ENCODE measurements at places on chromosomes 7 and 10.
A peak's percentile ranks its signal among the peaks of the same experiment; 100 is the strongest.

DNA sequence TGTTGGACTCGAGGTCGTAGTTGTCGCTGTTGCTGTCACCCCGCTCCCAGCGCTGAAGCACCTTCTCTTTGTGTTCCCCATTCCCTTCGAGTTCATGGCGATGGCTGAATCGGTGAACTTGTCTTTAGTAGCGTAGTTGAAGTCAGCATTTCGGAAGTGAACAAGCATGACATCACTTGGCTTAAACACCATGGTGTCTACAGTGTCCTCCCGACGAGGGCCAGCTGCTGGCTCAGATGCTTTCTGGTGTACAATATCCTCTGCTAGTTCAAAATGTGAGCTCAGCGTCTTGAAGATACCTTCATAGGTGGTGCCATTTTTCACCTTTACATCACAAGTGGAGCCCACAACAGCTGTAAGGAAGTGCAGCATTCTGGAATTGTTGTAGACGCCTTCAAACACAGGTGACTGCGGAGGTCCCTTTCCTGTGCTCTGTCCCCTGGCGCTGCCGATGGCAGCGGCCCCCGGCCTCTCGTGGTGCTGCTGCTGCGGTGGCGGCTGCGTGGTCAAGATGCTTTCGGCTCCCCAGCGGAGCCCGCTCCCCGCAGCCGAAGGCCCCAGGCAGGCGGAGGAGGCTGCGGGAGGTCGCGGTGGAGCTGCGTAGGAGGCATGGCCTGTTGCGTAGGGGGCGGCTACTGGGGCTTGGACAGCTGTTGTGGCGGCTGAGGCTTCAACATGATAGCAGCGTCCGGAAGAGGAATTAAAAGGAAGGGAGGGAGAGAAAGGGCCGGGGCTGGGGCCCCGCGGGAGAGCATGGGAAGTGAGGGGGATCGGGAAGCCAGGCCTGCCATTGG lies 59.3 kb downstream of the ANKMY2 start:
- DNase-seq = no peak

- peak; percentile 56 for DNase-seq
These were observed 438.1 kb upstream of the NRP1 start for GRCh38 chr10:33772370-33773252.

- DNase-seq = no peak
These were observed 2.0 kb downstream of the UTF1 start for GRCh38 chr10:133231946-133232574.

GRCh38 chr7:7668706-7669105 lies 28.2 kb downstream of the UMAD1 start:
- no peak for DNase-seq

DNA sequence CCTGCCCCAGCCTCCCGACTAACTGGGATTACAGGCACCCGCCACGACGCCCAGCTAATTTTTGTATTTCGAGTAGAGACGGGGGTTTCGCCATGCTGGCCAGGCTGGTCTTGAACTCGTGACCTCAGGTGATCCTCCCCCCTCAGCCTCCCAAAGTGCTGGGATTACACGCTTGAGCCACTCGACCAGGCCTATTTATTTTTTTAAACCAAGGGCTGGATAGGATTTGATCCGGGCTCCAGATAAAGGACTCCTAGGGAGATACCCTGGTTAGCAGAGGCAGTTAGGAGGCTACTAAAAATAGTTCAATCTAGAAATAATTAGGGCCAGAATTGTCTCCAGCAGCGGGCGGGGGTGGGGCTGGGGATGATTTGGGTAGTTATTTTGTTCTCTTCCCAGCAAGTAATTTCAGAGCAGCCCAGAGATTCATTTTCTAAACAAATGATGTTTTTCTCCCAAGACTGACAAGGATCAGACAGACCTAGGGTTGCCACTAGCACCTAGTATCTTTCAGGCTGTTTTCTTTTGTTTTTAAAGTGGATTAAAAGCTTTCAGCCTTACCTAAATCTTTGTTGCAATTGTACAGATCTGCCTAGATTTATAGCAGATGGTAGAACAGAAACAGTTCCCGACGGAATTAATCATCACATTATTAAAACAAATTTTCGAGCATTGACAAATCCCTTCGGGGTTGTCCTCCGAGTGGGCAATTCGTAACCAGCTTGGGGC lies 859 bp upstream of the SMC3 start:
- no peak for DNase-seq

- DNase-seq = no peak
These were observed 122.0 kb downstream of the ELAPOR2 start for GRCh38 chr7:86937363-86937878.

DNA sequence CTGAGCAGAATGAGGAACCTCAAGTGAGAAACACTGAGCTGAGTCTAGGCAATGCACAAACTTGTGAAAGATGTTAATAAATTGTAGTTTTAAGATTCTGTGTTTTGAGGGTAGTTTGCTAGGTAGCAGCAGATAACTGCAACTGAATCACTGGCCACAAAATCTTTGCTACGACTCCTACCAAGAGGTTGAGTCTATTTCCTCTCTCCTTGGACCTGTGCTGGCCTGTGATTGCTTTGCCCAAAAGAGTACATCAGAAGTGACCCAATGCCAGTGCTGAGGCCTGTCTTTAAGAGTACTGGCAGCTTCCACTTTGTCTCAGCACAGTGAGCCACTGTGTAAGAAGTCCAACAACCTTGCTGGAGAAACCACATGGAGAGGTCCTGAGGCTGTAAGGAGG lies 11.9 kb upstream of the TSPAN13 start:
- no peak for DNase-seq

DNA sequence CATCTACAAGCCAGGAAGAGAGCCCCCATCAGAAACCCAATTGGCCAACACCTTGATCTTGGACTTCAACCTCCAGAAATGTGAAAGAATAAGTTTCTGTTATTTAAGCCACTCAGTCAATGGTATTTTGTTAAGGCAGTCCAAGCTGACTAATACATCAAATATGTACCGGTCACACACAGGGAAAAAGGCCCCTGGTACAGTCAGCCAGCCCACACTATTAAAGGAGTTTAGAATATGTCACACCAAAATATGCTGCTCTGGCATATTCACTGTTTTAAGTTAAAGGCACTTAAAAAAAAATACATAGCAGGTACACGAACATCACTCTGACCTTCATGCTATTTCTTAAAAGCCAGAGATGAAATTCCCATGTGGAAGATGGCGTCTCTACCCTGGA lies 15.2 kb upstream of the CDCA7L start:
- no peak for DNase-seq

DNA sequence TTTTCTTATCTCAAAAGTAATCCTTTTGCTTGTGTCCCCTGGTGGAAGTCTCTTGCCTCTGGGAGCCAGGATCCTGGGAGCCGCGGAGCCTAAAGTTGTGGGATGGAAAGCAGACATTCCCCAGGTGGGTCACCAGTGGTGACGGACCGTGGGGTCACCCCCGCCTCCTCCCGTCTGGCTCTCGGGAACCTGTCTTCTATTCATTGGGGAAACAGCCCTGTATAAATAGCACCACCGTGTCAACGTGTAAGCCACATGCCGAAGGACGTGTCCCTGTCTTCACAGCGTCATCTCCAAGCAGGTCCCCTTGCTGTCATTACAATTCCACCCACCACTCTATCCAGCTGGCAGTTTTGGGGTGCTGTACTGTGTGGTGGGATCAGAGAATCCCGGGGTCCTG lies 87.5 kb downstream of the ELFN1 start:
- DNase-seq = no peak

GRCh38 chr10:130242513-130242912 lies 106.3 kb downstream of the GLRX3 start:
- DNase-seq = no peak

DNA sequence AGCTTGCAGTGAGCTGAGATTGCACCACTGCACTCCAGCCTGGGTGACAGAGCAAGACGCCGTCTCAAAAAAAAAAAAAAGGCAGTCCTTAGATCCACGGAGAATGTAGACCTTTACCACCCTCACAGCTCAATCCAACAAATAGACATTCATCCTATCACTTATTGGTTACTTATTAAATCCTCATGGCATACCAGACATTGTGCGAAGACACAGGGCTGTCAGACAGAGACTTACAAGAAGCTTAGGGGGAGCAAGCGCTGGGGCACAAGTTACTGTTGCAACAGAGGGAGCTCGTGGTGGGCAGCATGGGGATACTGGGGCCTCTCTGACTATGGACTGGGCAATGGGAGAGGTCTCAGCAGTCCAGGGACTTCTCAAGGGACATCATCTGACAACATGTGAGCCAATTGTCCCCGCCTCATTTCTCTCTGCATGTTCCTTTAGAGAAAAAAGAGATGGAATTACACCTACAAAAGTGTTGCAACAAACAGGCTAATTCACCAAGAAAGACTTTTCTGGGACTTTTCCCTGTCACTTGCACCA lies 82.8 kb upstream of the TNS3 start:
- no peak for DNase-seq

DNA sequence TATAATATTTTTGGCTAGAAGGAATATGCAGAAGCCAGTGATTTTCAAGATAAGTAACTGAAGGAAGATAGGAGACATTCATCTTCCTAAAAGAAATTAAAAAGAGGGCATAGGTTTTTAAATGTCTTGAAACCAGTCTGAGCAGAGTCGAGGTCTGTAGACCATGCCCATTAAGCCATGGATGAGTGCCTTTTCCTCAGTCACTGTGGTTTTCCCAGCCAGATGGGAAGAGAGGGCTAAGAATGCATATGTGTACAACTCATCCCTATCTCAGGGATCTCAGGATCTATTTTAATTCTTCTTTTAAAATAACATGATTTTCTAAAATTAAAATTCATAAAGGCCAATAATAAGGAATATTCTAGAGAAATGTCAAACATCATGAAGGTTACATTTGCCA lies 112.8 kb downstream of the PPP1R3A start:
- no peak for DNase-seq

DNA sequence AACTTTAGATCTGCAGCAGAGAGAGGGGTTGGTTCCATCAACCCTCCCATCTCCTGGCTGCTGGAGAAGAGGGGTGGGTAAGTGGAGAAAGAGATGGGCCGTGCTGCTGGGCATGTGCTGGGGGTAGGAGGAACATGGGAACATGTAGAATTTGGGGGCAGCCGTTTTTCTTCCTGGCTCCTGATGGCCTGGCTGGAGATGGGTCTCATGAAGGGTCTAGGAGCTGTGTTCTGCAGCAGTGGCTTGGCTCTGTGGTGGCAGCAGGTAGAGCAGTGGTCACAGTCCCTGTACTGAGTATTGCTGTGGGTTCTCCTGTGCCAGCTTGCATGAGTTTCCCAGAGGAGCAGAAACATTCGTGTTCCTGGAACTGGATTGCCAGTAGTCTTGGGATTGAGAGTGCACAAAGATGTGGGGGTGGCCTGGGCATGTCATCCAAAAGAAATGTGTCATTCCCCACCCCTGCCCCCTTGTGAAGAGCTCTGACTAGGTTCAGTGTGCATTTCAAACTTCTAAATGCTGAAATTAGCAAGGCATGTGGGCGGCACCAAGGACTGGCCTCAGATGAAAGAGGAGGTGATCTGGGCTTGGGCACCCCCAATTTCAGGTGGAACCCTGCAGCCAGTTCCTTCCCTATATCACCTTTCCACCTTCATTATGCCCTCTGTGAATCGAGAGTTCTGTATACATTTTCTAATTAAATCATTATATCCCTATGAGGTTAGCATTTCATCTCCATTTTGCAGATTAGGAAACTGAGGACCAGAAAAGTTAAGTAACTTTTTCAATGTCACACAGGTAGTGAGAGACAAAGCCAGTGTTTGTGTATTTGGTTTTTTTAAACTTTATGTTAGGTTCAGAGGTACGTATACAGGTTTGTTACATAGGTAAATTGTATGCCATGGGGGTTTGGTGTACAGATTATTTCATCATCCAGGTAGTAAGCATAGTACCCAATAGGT lies 2.1 kb downstream of the CHST3 start:
- DNase-seq = no peak

DNA sequence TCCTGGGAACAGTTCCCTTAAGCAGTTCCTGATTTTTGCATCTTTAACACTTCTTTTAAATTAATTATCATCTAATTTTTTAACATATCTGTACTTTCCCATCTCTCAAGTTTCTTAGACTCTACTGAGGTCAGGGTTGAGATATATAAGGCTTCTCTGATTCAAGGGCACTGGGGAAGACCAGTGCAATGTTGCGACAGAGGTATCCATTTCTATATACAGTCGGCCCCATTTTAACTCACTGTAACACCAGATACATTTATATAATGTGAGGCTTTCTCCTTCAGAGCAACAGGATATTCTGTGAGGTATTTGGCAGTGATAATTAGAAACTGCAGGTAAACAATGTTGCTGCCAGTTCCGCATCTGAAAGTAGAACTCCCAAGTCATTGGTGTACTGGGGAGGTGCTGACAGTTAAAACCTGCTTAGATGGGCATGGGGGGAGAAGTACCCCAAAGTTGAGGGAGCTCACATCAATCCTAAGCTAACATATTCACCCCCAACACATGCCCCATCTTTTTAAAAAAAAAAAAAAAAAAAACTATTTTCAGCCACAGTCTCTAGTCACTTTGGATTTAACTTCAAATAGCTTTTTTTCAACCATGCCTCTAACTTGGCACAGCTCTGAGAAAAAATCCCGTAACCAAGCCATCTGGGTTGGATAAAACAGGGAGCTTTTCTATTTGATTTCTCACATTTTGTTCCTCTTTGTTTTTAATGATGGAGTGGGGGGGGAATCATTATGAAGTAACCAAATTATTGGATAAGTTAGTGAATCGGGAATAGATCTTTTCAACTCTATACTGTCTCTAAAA lies 62.9 kb downstream of the REEP3 start:
- no peak for DNase-seq

- DNase-seq = no peak
These were observed 104.7 kb downstream of the PARD3 start for GRCh38 chr10:34710391-34710751.

DNA sequence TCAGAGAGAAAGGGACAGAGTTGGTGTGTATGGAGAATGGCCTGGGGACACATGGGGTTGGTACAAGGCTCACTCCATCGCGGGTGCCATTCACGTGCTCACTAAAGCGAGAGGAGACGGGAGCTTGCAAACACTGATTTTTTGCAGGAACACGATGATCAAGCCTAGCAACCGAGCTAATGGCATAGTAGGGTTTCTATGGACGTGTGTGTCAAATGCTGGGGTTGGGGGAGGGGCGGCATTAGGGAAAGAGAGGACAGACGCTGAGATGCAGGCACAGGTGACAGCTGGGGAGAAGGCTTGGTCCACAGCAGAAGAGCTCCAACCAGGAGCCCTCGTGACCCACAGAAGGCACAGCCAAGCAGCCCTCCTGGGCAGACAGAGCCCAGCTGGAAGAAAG lies 33.9 kb downstream of the RCC1L start:
- DNase-seq = no peak

GRCh38 chr7:55570218-55570873 lies 2.0 kb downstream of the VOPP1 start:
- DNase-seq = no peak

DNA sequence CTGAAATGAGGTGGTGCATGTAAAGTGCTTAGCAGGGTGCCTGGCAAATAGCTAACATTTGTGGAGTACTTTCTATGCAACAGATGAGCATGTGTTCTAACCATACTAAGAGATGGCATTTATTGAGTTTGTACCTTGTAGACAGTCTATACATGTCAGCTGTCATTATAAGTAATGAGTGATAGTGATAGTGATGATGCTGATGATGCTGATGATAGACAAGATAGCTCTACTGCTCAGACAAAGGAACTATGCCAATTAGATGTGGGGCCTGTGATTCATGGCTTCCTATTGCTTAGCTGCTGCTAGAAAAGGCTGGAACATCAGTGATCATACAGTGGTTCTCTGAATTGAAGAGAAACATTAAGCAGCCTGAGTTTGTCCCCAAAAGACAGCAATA lies 585.8 kb downstream of the KCNMA1 start:
- no peak for DNase-seq

- no peak for DNase-seq
These were observed 83.3 kb downstream of the RNLS start for GRCh38 chr10:88499569-88500470.

- DNase-seq = no peak
These were observed 23.7 kb upstream of the RASSF4 start for GRCh38 chr10:44935966-44936295.
